ENCODE measurements at places on chromosomes 4 and X. TPM values are rescaled to one million over a fixed set of nuclear protein-coding genes. Genes with fewer than 3 reads are reported as not detected.

DNA sequence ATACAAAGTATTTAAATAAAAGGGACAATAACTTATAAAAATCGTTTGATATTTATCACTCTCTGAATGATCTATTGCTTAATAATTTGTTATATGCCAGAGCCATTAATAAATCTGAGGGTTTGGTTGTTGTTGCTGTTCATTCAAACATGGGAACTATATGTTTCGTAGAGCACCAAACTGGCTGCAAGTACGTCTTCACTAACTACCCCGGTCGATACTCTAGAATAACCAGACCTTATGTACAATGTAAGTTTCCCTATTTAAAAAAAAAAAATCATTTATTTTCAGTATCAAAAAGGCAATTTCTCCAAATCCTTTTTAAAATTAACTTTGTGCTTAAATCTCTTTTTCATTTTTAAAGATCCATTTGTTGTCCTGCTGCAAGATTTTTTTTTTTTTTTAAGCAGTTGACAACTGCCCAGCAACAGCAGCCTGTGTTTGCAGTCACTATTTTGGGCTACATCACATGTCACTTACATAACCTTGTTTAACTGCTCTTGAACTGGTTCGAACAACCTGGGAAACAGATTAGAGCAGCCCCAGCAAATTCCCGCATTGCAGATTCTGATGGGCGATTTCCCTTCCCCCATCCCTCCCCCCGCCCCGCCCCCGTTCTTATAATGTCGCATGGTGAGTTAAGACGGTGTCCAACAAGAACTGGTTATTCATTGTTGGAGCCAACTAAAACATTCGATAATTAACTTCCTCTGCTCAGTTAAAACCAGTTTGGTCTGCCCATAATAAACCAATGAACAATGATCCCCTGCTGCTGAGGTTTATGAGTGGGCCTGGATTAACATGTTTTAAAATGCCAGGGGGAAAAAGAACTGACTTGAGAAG, 238.9 kb downstream of the NR3C2 start:
- DNase-seq = no peak

- peak; percentile 53 for DNase-seq
These were observed 124.6 kb downstream of the DCHS2 start for GRCh38 chr4:154366956-154367355.

- no peak for DNase-seq
These were observed 20.2 kb upstream of the CHRNA9 start for GRCh38 chr4:40314951-40315350.

GRCh38 chr4:184506527-184507121, 32.3 kb upstream of the IRF2 start:
- DNase-seq = no peak

DNA sequence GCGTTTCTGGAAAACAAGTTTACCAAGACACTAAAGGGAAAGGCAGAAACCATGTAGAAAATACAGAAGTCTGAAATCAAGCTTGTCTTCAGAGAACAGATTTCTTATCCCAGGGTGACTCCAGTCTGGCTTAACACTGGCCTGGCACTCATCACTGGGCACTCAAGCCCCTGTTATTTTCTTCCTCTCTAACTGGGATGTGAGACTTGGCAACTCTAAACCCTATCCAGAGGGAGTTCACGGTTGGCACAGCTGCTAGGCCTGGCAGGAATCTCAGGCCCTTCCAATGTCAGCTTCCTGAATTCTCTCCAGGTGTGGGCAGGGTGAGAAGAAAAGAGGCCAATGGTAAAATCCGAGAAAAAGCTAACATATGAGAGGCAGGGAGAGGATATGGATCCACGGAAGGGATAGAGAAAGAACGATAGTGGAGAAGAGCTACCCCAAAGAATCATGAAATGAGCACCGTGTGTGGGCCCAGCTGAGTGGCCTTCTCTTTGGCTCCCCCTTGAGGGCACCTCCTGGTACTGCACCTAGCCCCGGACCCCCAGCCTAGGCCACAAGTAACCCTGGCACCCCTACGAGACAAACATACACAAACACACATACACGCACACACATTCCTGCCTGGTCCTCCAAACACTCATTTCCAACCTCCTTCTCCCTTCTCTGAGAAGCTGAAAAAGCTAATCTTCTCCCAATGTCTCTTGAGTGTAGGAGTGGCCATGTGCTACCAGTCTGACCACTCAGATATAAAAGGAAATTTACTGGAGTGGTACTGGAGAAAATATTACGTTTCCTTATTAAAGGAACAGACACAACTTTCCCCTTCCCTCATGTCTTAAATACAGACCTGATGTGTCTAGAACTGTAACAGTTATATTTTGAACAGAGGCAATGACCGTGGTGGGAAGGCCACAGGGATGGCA, 16.6 kb upstream of the PTCHD1 start:
- DNase-seq = no peak

GRCh38 chrX:149618871-149619270, 12.7 kb downstream of the TMEM185A start:
- DNase-seq = no peak

GRCh38 chr4:152572417-152573086, 36.7 kb upstream of the FBXW7 start:
- DNase-seq = no peak

- no peak for DNase-seq
These were observed 167.4 kb downstream of the FBXO8 start for GRCh38 chr4:174116021-174116420.

DNA sequence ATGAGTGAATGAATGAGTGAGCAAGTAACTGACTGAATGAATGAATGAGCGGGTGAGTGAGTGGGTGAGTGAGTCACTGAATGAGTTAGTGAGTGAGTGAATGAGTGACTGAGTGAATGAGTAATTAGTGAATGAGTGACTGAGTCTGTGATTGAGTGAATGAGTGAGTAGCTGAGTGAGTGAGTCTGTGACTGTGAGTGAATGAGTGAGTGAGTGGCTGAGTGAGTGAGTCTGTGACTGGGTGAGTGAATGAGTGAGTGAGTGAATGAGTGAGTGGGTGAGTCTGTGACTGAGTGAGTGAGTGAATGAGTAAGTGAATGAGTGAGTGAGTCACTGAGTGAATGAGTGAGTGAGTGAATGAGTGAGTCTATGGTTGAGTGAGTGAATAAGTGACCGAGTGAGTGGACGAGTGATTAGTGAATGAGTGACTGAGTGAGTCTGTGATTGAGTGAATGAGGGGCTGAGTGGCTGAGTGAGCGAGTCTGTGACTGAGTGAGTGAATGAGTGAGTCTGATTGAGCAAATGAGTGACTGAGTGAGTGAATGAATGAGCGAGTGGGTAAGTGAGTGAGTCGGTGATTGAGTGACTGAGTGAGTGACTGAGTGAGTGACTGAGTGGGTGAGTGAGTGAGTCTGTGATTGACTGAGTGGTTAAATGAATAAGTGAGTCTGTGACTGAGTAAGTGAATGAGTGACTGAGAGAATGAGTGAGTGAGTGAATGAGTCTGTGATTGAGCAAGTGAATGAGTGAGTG, 223.0 kb upstream of the PSAPL1 start:
- no peak for DNase-seq

Gene SLC2A9
- 10.7 TPM for total RNA-seq

Gene FAM199X
- total RNA-seq = 42.0 TPM

Gene XK
- total RNA-seq = 0.66 TPM

Gene OCIAD1
- total RNA-seq = 85.2 TPM

Gene SHROOM3
- 100 TPM for total RNA-seq
